ENCODE measurements at places on chromosomes 4 and X. TPM values are rescaled to one million over a fixed set of nuclear protein-coding genes. Genes with fewer than 3 reads are reported as not detected.

Gene GLRA3
- total RNA-seq, result not detected

Gene GAGE12E
- not detected for total RNA-seq

Gene NPY5R
- not detected for total RNA-seq

GRCh38 chrX:129622757-129623301, 31.9 kb downstream of the APLN start:
- DNase-seq, result no peak

- no peak for DNase-seq
These were observed 20.2 kb downstream of the GPAT3 start for GRCh38 chr4:83556006-83556707.

GRCh38 chr4:66284991-66285451, 614.7 kb upstream of the EPHA5 start:
- peak; percentile 60 for DNase-seq
